ENCODE measurements at places on chromosomes 5 and 9.

GRCh38 chr5:31095796-31096195 lies 97.7 kb upstream of the CDH6 start:
- DNase-seq: no peak

GRCh38 chr9:4837261-4838188 lies 44.8 kb downstream of the RCL1 start:
- peak; percentile 74 for DNase-seq

DNA sequence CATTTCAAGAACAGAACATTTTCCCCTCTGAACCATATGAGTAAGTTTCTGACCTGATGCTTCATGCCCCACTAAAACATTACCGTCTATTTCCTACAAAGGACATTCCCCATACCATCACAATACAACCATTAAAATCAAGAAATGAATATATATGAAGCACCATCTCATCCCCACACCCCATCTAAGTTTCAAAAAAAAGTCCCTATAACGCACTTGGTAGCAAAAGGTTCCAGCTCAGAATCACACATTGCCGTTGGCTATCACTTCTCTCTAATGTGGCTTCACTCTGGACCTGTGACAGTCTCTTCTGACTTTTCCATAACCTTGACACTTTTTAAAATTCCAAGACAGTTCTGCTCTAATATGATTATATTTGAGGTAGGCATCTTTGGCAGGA lies 5.9 kb downstream of the EMB start:
- DNase-seq: no peak

GRCh38 chr9:112971415-112971814 lies 40.6 kb downstream of the ZNF883 start:
- DNase-seq: no peak

DNA sequence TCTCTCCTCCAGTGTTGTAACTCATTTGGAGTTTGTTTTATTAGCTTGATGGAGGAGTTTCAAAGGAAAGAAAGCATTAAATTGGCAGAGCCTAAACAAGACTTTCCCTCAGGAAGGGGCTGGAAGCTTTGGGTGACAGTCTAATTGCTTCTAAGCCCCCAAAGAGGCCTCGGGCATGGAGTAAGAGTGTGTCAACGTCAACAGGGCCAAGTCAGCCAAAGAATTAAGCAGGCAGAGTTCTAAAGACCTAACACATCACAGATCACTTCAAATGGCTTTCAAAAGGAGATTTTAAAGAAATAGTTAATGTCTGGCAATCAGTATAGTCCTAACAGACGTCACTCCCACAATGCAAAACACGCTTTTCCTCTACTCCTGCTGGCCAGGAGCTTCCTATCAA lies 234.5 kb downstream of the EFNA5 start:
- no peak for DNase-seq

- DNase-seq: no peak
Measured at GRCh38 chr5:163915481-163915961, 410.1 kb downstream of the MAT2B start.

- DNase-seq: no peak
Measured at GRCh38 chr9:111842313-111842712, 47.6 kb upstream of the SHOC1 start.

All from kidney glomerular epithelial cell (primary cell).